LHCN-M2 (cell line): ENCODE measurements at places on chromosomes 3 and 15. TPM values are rescaled to one million over a fixed set of nuclear protein-coding genes. Genes with fewer than 3 reads are reported as not detected.

The SLC28A1 gene
- total RNA-seq, result not detected in 2 replicates

DNA sequence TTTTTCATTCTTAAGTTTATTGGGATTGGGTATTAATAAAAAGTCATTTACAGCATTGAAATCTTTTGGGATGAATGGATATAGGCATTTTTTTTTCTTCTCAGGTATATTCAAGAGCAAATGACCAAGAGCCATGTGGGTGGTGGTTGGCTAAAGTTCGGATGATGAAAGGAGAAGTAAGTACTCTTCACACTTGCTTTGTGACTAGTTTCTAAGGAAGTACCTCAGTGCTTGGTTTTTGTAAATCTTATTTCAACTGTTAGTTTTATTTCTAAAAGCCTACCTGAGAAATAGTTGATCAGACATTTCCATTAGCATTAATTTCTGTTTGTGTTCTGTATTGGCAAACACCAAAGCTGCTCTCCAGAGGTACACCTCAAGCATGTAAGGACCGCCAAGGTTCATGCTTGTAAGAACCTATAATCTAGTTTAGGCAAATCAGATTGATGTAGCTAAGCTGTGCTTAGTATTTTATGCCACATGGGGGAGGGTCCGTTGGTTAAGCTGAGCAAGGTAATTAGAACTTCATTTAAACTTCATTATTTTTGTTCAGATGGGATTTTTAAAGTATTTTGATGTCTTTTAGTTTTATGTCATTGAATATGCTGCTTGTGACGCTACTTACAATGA, 35.4 kb downstream of the FXR1 start:
- no peak for DNase-seq

- DNase-seq, result peak; percentile 22
Observed at GRCh38 chr3:15148614-15149013, 49.7 kb upstream of the RBSN start.

- DNase-seq, result no peak
Observed at GRCh38 chr3:11626084-11626463, 17.6 kb downstream of the VGLL4 start.

GRCh38 chr15:59376733-59377132, 4.1 kb upstream of the MYO1E start:
- DNase-seq, result peak; percentile 25
